PC-3 (cell line): ENCODE measurements at places on chromosomes 1 and 21.

DNA sequence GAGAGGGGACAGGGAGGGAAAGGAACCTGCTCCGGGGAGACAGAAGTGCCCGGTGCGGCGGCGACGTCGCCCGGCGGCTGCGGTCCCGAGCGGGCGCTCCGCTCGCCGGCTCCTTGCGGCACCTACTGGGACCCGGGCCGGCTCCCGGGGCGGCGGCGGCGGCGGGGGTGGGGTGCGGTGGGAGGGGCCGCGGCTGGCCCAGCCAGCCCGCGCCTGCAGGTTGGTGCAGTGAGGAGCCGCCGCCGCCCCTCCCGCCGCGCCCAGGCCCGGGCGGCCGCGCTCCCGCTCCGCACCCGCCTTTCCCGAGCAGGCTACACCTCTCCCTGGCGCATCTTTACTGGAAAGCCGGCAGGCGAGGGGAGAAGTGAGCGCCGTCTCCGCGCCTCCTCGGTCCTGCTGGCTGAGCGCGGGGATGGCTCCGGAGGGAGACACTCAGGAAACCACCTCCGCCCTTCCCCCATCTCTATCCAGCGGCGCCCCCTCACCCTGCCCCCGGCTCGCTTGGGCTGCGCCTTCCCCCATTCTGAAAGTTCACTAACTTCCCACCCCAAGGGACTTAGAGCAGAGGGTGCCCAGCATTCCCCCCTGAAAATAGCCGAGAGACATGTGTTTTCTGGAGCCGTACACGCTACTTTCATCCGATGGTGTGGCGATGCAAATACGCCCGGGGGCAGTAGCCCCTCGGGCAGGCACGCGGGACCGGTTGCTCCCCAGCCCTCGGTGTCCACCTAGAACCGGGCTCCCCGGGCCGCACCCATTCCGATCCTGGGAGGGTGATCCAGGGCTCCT lies at the start of gene PLD5:
Gene PLD5, minus strand, starts transcription at position 127 of the 789 bp plus-strand sequence.
- DNase-seq = no peak

GRCh38 chr1:246162560-246162959 lies 344.5 kb downstream of the SMYD3 start:
- peak; percentile 73 for DNase-seq

- DNase-seq = no peak
Observed at GRCh38 chr1:91505086-91505485, 4.4 kb downstream of the CDC7 start.

DNA sequence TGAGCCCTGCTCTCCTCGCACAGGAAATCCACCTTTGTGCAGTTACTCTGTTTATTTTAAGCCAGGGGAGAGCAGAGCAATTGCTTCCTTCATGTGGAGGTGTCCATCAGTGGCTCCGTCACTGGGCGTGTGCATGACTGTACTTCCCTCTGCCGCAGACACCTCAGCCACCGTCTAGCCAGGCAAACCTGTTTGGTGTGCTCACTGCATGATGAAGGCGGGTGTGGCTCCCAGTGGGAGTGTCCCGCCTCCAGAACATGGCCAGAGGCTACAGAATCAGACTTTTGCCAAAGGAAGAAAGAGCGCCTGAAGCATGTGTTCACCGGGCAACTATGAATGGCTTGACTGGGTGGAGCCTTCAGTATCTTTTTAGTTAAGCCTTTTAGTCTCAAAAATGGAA lies 26.1 kb upstream of the LAMC2 start:
- peak; percentile 98 for DNase-seq

- peak; percentile 30 for DNase-seq
Observed at GRCh38 chr1:154962156-154962749, 671 bp upstream of the PYGO2 start.
